WERI-Rb-1 (cell line): ENCODE measurements at places on chromosomes 2 and 18.

DNA sequence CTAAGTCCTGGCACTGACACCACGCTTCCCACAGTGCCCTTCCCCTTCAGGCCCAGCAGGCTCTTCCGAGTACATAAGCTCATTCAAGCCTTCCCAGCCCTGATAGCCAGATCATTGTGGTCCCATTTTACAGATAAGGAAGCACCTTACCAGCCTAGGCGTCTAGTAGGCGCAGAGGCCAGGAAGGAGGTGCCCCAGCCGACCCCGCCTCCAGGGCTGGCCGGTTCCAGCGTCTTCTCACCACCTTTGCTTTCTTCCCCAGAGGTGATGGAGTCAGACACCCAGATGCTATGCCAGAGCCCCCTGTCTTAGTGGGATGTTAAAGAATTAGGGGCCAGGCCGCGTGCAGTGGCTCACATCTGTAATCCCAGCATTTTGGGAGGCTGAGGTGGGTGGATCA is 28.9 kb upstream of the EFHD1 start:
- DNase-seq: no peak

DNA sequence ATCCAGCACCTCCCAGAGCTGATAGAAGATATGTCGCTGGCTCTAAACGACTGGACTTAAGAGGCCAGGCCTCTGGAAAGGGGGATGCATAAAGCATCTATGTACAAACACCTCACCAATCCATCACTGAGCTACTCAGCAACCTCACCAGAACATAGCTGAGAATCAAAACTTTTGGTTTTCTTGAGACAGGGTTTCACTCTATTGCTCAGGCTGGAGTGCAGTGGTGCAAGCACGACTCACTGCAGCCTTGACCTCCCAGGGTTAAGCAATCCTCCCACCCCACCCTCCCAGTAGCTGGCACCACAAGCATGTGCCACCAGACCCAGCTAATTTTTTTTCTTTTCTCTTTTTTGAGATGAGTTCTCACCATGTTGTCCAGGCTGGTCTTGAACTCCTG is 62.9 kb upstream of the MSH6 start:
- DNase-seq: no peak

DNA sequence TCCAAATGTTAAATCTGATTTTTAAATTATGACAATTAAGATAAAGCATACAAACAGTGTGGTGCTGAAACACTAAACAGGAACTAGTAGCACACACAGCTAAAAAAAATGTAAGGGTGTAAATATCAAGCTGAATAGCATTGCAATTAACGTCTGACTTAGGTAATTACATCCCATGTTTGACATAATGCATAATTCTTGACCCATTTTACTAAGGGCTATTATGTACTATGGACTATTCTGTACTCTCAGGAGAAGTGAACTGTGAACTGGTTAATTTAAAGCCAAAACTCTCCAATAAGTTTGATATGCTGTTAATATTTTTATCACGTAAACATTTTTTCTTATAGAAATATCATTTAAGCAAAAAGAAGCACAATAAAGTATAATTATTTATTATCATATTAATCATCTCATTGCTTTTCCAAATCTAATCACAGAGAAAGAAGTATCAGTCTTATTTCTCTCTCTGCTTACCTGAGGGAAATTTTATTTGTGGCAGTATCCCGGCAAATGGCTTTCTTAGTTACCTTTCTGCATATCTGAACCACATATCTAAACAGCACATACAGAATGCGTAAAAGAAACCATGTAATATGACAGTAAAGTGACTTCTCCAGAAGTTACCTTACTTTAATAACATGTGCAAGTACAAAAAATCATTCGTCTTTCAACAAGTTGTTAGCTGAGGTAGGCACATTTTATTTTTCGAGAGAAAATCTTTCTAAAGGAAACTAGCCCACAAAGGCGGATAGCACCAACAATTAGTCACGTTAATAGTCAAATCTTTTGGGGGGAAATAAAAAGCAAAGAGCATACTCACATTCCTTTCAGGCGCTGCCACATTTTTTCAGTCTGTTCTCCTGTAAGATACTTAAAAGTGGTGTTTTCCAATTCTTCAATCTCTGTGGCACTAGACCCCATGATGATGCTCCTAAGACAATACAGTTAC is 94.9 kb upstream of the PDE1A start:
- DNase-seq: no peak

- no peak for DNase-seq
Measured at GRCh38 chr18:48947560-48947959, 3.2 kb downstream of the SMAD7 start.

- DNase-seq: no peak
Measured at GRCh38 chr2:25292408-25292807, 49.3 kb downstream of the DNMT3A start.

- no peak for DNase-seq
Measured at GRCh38 chr18:21605213-21605612, 4.7 kb upstream of the ESCO1 start.

- no peak for DNase-seq
Measured at GRCh38 chr2:10588931-10589330, 100.8 kb downstream of the NOL10 start.

DNA sequence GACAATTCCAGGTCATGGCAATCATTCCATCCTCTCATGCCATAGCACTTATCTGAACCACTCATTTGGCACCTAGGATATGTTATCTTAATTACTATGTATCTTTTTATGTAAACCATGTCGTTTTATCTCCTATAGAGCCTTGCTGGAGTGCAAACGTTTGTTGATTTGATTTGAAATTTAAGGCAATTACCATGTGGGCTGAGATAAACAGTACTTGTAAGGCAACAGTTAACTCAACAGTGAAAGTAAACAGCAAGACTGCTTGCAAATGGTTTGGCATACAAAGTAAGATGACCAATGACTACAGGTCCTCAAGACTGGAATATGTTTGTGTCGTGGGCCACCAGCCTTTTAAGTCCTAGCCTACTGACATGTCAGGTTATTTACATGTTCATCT is 133.7 kb upstream of the ZFP36L2 start:
- no peak for DNase-seq

DNA sequence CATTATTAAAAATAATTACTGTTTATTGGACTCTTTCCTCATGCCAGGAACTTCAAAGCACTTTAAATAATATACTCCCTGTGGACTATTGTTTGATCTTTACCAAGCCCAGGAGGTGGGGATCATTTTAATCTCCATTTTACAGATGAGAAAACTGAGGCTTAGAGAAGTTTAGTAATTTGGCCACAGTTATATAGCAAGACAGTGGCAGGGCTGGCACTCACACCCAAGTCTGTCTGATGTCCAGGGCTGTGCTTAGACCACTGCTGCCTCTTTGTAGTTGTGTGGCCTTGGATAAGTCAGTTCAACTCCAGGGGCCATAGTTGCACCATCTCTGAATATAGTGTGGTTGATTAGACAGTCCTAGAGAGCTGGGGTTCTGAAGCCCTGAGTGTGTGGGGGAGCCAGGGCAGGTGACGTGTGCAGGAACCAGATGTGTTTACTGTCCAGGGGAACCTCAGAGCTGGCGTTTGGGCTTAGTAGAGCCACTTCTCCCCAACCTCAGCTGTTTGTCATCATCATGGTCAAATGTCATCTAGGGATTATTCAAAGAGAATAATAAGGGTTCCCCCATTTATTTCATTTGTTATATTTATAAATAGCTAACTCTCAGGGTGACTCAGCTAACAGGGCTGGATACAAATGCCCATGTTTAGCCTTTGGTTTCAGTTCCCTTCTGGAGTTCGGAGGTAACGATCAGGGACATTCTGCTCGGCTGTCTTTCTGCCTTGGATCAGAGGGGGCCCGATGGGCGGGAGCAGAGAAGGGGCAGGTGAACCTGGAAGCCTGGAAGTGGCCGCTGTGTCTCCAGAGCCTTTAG is 68.0 kb downstream of the BOLA3 start:
- DNase-seq: no peak

GRCh38 chr2:122034777-122035176 is 279.3 kb downstream of the TSN start:
- DNase-seq: peak; percentile 47

DNA sequence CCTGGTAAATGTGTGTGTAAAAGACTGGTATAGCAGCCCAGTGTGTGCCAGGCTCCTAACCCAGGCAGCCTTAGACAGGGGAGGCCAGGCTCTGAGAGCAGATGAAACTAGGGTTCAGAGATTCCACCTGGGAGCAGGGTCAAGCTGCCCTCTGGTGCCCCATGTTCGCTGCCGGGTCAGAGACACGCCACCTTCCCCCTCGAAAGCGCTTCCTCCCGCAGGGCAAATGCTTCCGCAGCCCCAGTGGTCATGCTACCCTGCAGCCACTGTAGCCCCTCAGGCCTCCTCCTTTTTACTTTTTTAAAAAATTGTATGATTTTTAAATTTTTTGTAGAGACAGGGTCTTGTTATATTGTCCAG is 10.6 kb upstream of the KLF11 start:
- no peak for DNase-seq

- no peak for DNase-seq
Measured at GRCh38 chr2:16639431-16639830, 26.2 kb downstream of the CYRIA start.

DNA sequence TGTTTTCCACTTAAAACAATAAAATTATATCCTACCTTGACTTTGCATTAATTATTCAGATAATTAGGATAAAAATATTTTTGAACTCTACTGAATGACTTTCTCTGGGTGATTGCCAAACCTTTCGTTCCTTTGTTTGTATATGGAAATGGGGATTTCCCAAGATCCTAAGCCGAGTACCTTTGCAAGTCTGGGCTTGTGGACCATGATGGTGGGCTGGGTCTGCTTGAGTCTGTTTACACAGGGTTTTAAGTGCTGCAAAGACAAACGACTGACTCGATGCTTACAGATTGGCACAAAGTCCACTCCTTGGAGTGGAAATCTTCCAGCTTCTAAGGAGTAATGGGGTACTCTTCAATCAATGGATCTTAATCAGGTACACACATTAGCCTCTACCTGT is 659.5 kb downstream of the TSN start:
- no peak for DNase-seq

DNA sequence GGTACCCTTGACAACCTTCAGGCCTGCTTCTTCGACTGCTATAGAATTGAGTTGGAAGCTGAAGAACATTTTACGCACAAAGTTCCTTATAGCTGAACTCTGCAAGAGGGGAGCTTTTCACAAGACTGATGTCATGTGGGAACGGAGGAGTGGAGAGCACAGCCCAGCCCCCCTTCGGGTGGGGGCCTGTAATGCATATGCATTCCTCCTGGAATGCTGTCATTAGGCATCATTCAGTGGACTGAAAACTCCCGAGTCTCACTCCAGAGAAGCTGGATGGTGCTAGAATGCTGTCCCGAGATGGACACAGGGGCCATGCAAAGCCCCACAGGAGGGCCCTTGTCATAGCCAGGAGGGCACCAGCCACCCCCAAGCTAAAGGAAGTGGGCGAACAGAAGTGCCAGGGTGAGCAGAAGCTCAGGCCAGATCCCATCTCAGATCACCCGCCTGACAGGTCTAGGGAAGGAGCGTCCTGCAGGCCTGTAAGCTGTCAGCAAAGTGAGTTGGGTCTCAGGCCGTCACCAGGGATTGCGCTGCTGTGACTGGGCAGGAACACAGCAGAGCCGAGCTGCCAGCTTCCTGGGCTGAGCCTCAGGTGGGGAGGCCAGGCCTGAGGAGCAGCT is 43.8 kb upstream of the RBM44 start:
- DNase-seq: no peak

GRCh38 chr2:20366672-20367116 is 16.1 kb upstream of the PUM2 start:
- no peak for DNase-seq

DNA sequence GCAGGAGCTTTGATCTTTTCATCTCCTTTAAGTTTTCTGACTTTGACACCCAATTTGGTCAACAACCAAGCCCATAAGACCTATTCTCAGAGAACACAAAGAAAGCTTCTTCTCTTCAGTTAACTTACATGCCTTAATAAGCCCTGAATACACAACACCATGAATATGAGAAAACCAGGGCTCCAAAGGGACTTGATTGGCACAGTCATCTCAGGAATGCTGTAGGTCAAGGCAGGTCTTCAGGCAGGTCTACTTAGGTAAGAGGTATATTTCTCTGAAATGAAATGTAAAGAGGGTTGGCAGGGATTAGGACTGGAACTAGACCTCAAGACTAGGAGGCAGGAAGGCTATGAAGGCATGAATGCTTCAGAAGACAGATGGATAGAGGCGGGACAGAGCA is 24.4 kb upstream of the EIF2AK3 start:
- no peak for DNase-seq

DNA sequence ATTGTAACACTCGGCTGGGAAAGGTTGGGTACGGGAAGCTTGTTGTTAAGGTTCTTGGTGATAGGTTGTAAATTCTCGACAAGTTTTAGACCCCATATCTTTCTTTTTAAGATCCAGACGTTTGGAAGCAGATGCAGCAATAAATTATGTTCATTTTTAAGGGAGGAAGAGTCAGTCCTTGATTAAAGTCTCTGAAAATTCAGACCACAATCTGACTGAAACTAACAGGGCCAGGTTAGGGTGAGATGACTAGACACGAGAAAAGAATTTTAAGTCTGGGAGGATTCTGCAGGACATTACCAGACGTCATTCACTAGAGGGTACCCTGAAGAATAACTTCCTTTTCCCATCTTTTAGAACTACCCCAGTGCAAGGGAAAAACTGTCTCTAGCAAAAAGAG is 16.1 kb downstream of the WIPF1 start:
- no peak for DNase-seq

GRCh38 chr2:97918818-97919217 is 76.9 kb downstream of the TMEM131 start:
- DNase-seq: no peak

GRCh38 chr2:187774551-187775071 is 220.4 kb upstream of the TFPI start:
- no peak for DNase-seq

DNA sequence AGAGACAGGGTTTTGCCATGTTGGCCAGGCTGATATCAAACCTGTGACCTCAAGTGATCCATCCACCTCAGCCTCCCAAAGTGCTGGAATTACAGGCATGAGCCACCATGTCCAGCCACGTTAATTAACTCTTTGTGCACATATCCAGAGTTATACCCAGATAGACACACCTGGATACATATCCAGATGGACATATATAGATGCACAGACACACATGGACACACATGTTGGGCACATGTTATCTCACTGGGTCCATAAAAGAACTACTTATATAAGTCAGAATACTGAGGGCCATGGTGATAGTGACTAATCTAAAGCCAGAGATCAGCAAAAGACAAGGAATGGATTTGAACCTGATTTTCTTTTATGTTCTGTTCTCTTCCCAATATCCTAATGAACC is 158.6 kb downstream of the IRS1 start:
- no peak for DNase-seq

GRCh38 chr2:188571543-188572303 is 280.0 kb downstream of the GULP1 start:
- no peak for DNase-seq

GRCh38 chr2:121993682-121994081 is 238.2 kb downstream of the TSN start:
- peak; percentile 34 for DNase-seq

- DNase-seq: peak; percentile 73
Measured at GRCh38 chr2:162318328-162319180, at the start of gene IFIH1. TSS of gene IFIH1 (minus strand) at chr2:162318684. CDS start at chr2:162318307, 377 bp downstream.

DNA sequence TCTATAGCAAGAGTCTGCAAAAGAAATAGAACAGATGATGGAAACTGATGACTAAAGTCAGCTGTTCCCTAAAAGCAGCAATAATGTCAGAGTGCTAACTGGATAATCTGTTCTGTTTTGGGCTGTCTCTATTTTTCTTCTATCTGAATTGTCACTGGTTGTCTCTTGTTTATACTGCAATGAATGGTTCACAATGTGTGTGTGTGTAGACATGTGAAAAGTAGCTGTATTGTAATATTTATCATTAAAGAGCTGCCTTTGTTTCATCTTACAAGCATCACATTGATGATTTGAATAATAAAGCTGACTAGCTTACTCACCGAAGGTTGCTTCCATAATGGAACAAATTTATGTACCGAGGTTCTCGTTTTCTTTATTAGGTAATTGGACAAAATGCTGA is 456.0 kb upstream of the ZEB2 start:
- no peak for DNase-seq
